Cerebellum (tissue), 4 donors: ENCODE measurements at places on chromosomes 4 and X. TPM values are rescaled to one million over a fixed set of nuclear protein-coding genes. Genes with fewer than 3 reads are reported as not detected.

DNA sequence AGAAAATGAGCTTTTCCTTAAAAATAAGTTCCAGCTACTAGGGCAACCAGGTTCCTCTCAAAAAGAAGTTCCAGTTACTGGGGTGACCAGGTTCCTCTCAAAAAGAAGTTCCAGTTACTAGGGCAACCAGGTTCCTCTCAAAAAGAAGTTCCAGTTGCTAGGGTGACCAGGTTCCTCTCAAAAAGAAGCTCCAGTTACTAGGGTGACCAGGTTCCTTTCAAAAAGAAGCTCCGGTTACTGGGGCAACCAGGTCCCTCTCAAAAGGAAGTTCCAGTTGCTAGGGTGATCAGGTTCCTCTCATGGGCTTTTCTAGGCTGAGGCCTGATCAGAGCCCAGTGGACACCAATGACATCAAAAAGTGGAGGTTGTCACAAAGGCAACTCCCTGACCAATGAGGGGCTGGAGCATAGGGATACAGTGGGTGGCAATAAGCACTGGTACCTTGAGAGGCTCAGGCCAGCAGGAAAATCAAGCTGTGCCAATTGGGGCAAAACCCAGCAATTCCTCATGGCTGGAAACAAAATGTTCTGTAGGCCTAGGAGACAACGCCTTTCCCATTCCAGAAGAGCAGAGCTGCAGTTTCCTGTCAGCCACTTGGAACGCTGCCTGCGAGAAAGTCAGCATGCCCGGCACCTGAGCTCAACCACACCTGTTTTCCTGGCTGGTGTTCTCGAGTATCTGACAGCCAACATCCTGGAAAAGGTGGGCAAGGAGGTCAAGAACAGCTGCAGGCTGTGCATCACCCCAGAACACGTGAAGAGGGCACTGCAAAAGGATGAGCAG lies 12.3 kb upstream of the SYTL5 start:
- no peak for DNase-seq

- DNase-seq = no peak
These were observed 160.0 kb upstream of the NAP1L5 start for GRCh38 chr4:88857588-88857987.

DNA sequence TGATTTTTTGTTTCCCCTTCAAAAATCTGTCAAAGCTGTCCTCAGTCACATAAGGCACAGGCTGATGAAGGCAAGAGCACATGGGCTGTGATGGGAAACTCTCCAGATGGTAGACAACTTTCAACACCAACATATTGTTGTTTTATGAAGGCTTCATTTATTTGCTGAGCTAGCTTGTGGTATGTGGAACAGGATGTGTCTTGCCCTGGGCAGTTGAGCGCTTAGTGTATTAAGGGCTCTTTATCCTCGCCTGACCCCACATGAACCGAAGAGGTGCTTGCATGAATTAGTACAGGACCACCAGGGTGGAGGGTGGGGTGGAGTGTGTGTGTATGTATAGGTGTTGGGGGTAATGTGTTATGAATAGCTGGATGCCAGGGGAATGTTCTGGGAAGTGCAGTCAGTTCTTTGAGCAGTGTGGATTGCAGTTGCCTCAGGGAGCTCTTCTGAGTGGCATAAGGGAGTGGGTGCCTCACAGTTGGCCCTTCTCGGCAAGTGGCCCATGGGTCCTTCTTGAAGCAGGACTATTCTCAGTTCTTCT lies 103.1 kb downstream of the PHEX start:
- no peak for DNase-seq

The SYP gene
- 85.9 TPM for total RNA-seq

DNA sequence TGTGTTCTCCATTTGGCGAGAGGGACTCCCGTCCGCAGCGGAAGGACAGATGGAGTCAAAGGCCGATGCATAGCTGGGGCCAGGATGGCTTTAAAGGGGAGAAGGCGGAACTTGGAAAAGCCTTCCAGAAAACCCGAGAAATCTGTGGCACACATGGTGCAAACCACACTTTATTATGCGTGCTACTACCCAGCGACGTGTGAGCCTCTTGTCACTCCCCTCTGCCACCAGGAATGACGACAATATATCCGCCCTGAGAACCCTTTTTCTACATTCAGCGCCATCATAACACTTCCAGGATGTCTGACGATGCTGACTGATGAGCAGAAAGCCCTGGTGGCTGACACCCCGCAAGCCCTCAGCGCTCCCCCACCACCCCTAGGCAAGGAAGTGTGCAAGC lies 689 bp upstream of the DCHS2 start:
- DNase-seq = no peak

- DNase-seq = no peak
These were observed 189.1 kb upstream of the RBPJ start for GRCh38 chr4:26131711-26132110.

DNA sequence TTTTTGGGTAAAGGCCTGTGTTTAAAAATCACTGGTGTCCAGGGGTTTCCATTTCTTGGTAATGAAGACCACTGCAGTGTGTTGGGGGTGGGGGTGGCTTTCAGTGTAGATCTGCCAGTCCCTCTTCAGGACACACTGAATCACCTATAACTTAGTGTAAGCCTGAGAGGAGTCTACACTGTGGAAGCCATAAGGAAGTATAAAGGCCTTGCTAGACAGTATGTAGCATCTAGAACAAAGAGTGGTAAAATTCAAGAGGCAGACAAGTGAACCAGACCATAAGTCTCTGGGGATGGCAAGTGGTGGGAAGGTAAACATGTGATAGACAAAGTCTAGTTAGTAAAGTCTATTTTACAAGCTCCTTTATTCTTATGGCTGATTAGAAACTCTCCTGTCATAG lies 191.8 kb downstream of the CCNG2 start:
- no peak for DNase-seq

The ZCCHC12 gene
- total RNA-seq = 41.1 TPM

- no peak for DNase-seq
These were observed 186.7 kb upstream of the SLITRK2 start for GRCh38 chrX:145630806-145631435.

DNA sequence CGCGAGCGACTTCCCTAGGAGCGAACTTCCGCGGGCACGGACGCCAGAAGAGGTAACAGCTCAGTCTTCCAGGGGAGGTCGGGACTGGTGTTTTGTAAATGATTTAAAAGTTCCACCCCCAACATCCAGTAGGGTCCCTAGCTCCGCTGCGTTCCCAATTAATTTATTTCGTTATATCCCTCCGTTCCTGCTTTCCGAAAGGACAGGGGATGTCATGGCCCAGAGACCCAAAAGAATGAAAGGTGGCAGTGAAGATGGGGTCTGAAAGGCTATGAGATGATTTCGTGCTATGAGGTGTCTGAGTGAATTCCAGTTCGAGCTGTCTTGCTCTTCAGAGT lies 373 bp upstream of the SMIM43 start:
- no peak for DNase-seq

The WNK3 gene
- total RNA-seq = 40.2 TPM

DNA sequence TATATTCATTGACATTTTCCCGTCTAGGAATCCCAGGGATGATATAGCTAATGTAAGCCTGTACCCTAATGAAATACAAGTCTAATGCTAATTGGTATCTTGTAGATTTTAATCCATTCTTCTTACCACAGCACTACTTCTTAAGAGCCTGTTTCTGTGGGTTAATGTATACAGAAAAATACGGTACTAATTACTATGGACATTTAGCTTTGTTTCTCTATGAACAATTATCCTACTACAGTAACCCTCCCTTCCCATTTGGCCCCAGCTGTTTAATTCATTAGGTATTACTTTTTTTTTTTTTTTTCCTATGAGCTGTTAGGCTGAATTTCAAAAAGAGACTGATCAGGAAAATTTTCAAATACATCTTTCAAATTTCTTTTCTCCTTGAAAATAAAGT lies 245.1 kb upstream of the SLC7A11 start:
- DNase-seq = no peak

DNA sequence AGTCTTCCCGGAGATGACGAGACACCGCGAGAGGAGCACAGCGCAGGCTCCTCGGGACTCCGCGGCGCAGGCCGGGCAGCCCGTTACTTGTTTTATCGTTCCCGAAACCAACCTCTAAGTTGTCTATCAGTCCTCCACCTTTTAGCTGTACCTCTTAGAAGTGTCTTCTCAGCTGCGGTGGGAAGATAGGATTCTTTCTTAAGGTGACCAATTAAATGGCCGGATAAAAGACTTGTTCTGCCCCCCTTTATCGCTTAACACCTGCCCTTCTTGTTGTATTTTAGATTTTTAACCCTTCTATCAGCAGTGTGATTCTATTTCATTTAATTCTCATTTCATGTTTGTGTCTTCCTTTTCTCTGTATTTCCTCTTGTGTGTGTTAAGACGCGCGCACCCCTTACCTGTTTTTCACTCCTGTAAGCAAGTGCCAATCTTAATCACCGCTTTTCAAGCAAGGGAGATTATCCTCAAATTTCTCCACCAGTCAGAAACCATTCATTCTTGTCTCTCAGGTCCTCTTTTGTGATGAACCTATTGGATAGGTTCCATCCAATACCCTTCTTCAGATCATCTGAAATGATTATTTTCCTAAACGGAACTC lies at the start of gene SLC9B2:
Gene SLC9B2 (minus strand): TSS at position 15 of the 601 bp plus-strand sequence. CDS start 9,211 bp downstream, outside the sequence.
- peak; percentile 27 for DNase-seq

GRCh38 chr4:168139336-168139735 lies 47.0 kb downstream of the ANXA10 start:
- no peak for DNase-seq

The FAM13A gene
- total RNA-seq = 55.2 TPM

The FAM47A gene
- not detected for total RNA-seq

The TENM3 gene
- total RNA-seq = 163 TPM

- no peak for DNase-seq
These were observed 625.9 kb upstream of the AGA start for GRCh38 chr4:178068136-178068535.

DNA sequence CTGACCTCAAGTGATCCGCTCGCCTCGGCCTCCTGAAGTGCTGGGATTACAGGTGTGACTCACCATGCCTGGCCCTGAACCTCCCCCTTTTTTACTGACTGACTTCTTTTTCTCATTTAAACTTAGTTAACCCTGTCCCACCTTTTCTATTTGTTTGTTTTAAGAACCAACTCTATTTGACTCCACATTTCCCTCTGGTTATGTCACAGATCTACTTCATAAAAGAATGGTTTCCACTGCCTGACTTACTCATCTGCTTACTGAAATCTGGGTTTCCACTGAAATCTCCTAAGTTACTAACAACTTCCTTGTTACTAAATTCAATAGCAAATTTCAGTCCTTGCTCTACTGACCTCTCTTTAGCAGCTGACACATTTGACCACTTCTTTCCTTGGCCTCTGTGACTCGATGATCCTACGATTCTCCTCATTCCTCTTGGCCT lies 28.0 kb upstream of the NSUN7 start:
- no peak for DNase-seq

GRCh38 chr4:6763330-6763851 lies 19.1 kb upstream of the KIAA0232 start:
- no peak for DNase-seq

The SETD7 gene
- 30.7 TPM for total RNA-seq

DNA sequence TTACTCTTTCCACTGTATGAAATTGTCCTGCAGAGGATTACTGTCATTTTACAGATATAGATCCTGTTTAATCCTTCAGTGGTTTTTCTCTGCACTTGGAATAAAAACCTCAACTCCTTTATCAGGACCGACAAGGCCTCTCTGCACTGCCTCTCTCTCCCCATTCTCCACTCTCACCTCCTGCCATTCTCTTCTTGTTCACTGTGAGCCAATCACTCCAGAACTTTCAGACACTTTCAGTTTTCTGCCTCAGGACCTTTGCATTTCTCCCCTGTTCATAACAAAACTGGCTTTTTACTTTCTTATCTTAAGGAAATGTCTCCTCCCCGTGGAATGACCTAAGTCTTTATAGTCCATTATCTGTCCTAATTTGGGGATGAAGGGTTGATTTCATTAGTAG lies 137.3 kb downstream of the ELOVL6 start:
- DNase-seq = no peak

- no peak for DNase-seq
These were observed 1962.4 kb upstream of the TENM3 start for GRCh38 chr4:180280726-180281297.

- DNase-seq = no peak
These were observed 34.5 kb upstream of the RAB33B start for GRCh38 chr4:139419388-139419914.

- no peak for DNase-seq
These were observed 9.1 kb downstream of the GRPEL1 start for GRCh38 chr4:7058792-7059191.

- DNase-seq = no peak
These were observed 80.3 kb upstream of the HHIP start for GRCh38 chr4:144565527-144566195.

GRCh38 chr4:119300101-119300978 lies 21.6 kb downstream of the FABP2 start:
- peak; percentile 74 for DNase-seq
